CD4-positive, alpha-beta T cell treated with Interleukin-6 for 4 hours (primary cell): ENCODE measurements at places on chromosomes 11 and 22.

- DNase-seq, result no peak
Measured at GRCh38 chr11:108319541-108320145, 96.8 kb downstream of the ATM start.

- no peak for DNase-seq
Measured at GRCh38 chr11:71474771-71475483, 21.9 kb downstream of the NADSYN1 start.

GRCh38 chr11:102276362-102276761, 40.9 kb upstream of the BIRC3 start:
- DNase-seq, result no peak

GRCh38 chr11:16984229-16984628, 30.0 kb downstream of the PLEKHA7 start:
- DNase-seq, result no peak

DNA sequence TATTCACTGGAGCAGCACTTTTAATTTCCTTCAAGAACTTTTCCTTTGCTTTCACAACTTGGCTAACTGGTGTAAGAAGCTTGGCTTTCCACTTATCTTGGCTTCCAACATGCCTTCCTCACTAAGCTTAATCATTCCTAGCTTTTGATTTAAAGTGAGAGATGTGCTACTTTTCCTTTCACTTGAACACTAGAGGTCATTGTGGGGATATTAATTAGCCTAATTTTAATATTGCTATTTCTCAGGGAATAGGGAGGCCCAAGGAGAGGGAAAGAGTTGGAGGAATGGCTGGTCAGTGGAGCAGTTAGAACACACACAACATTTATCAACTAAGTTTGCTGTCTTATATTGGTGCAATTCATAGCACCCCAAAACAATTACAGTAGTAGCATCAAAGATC, 24.6 kb upstream of the CCDC90B start:
- no peak for DNase-seq

- DNase-seq, result no peak
Measured at GRCh38 chr11:102256251-102256650, 61.0 kb upstream of the BIRC3 start.

- DNase-seq, result no peak
Measured at GRCh38 chr11:73784080-73784634, 3.5 kb upstream of the MRPL48 start.

GRCh38 chr11:131033151-131033651, 116.9 kb upstream of the SNX19 start:
- DNase-seq, result no peak

DNA sequence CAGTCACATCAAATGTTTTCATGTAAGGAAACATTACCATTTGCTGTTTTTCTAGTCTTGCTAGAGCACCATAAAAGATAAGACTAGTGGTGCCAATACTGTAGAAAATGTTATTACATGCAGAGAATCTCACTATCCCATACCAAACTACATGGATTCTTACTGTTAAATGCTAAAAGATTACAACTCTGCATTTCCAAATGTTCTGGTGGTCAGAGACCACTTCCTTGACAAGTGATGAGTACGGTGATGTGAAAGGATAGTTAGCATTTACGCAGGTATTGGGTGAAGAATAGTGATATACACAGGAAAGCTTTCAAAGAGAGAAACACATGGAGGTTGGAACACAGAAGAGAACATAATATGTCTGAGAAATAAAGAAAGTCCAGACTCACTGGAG, 98.2 kb downstream of the GGTLC2 start:
- no peak for DNase-seq

DNA sequence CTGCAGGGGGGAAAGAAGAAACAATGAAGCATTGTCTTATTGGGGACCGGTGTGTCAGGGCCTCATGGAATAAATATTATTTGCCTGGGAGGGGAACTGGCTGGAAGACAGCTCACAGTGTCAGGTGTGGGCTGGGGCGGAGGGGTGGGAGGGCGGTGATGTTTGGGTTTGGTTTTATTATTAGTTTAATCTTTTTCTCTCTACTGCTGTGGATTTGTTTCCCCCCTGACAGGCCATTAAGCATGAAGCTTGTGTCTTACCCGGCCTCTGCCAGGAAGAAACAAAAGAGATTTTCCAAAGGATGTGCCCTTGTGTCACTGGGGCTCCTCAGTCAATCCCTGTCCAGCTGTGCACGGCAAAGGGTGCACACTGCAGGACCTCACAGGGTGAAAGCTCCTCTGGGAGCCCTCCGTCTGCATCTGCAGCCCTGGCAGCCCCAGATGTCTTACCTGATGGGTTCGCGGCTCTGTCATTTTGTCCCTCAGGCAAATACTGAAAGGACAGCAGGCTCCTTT, 203.1 kb upstream of the TMEM45B start:
- no peak for DNase-seq

- DNase-seq, result no peak
Measured at GRCh38 chr11:122265981-122266380, 150.0 kb upstream of the BLID start.

DNA sequence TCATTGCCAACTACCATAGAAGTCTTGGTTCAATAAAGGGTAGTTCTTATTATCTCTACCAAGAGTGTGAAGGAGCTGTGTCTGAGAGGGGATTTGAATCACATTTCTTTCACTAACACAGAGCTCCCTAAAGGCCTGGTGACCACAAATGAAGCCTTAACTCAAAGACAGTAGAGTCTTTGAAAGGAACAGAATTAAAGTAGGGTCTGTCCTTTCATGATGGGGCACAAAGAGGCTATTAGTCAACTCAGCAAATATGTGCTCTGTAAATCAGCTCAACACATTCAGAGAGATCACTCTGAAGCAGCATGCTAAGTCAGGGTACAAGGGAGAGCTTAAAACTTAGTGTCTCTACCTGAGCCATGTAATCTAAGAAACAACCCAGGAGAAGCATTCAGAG, 212.4 kb upstream of the SYN3 start:
- DNase-seq, result no peak

GRCh38 chr22:28620244-28620922, 59.3 kb downstream of the TTC28 start:
- no peak for DNase-seq

GRCh38 chr11:21446939-21447590, 745.8 kb upstream of the ANO5 start:
- no peak for DNase-seq

DNA sequence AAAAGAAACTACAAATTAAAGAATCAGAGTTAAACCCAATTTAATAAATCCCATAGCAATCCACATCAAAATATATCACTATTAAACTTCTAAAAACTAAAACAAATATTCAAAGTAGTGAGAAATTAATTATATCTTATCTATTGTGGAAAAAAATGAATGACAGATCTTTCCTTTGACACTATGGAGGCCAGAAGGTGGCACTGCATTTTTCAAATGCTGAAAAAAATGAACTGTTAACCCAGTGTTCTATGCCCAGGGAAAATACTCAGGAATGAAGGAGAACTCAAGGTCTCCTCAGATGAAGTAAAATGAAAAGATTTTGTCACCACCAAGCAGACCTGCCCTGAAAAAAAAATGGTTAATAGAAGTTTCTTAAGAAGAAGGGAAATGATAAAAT, 27.7 kb downstream of the TYR start:
- DNase-seq, result no peak

GRCh38 chr22:38437416-38437815, 17.6 kb downstream of the KCNJ4 start:
- DNase-seq, result no peak

DNA sequence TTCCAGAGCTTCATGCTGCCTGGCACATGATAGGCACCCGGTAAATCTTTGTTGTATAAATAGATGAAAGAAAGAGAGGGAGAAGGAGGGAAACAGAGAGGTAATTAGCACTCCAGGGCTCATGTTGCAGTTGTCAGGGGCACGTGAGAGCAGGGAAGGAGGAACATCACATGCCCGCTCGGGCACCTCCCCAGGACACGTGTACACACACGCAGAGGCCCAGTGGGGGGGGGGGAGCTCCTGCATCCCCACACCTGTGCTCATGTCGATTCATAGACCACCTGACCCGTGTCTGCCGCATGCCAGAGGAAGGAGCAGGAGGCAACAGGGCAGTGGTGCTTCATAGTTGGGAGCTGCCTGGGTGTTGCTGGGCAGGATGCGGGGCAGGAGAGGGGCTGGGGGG, 37.1 kb upstream of the NNMT start:
- DNase-seq, result no peak

- no peak for DNase-seq
Measured at GRCh38 chr11:111148953-111149352, 96.6 kb upstream of the POU2AF2 start.

- no peak for DNase-seq
Measured at GRCh38 chr11:56887940-56888339, 100.8 kb upstream of the OR5AK2 start.

DNA sequence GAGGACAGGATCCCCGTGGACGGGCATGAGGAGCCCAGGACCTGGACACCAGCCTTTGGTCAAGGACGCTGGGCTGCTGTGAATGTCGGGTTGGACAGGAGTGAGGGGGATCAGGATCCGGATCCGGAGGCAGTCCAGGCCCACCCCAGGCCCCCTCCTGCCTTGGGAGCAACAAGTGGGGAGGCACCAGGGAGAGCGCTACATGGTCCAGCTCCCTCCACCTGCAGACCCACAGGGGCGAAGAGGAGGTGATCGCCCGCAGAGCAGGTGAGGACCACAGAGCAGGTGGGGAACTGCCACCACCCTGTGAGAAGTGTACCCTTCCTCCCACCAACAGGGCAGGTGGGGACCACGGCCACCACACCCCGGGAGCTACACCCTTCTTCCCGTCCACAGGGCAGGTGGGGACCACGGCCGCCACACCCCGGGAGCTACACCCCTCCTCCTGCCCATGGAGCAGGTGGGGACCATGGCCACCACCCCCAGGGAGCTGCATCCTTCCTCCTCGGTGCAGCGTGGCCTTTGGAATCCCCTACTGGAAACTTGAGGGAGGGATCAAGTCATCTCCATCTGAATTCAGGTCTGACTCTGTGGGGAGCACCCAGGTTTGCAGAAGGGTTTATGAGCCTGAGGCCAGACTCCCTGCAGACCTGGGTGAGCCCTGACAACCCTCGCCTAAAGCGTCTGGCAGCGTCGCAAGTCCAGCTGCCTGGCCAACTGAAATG, 141.0 kb downstream of the BRD1 start:
- DNase-seq, result no peak

GRCh38 chr22:45329530-45329936, 19.8 kb downstream of the FAM118A start:
- DNase-seq, result no peak

- DNase-seq, result no peak
Measured at GRCh38 chr11:113991170-113991569, 16.3 kb downstream of the HTR3A start.

DNA sequence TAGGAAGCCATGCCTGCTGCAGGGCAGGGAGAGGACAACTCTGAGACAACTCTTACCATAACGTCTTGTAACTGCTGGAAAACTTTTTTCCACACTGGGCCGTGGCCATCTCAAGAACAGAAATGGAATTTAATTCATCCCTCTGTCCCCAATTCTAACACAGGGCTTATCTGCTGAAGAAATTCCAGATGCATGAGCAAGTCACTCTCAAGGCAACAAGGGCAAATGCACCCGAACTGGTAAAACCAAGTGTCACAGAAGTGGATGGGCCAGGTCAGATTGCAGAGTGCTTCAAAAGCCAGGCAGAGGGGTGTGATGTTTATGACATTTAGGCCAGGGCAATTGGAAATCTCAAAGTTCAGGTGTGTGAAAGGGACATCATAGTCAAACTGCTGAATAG, 7.4 kb downstream of the SMPD1 start:
- DNase-seq, result no peak

GRCh38 chr11:1206391-1207271, 16.2 kb upstream of the MUC5B start:
- DNase-seq, result no peak

DNA sequence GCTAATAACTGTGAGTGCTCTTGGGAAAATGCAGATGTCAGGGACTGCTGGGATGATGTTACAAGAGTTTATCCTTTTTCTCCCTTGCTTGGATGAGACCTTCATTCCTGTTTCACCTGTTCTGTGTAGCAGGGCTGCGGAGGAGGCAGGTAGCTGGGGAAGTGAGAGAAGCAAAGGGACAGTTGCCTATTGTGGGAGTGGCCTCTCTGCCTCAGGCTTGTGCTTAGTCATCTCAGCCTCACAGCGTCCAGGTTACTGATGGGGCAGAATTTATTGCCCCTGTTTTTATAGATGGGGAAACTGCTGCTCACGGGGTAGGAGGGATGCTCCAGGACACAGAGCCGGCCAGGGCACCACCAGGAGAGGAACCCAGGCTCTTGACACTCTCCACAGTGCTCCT, 1.7 kb downstream of the STX3 start:
- peak; percentile 12 for DNase-seq

DNA sequence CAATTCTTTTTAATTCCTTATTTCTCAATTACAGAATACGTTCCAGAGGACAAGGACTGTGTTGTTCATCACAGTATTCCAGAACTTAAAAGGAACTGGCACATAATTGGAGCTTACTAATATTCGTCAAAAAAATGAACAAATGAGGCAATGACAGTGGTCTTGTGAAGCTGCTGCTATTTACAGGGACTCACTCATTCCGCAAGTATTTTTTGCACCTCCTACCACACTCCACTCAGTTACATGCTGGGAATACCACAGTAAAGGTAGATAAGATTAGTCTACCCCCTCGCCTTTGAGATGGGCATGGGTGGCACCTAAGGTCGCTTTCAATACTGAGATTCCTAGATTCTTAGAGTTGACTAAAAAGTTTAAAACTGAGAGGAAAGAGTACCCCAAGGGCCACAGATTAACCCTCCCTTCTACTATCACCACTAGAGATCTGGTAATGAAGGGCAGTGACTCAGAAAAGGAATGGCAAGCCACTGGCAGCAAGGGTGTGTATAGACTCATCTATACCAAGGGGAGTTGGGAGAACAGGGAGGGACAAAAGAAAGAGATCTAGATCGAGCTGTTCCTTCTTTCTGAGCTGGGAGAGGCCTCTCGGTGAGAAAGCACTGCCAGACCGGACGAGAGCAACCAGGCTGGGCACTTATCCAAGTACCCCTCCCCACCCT, 85.0 kb downstream of the RPL27A start:
- no peak for DNase-seq

DNA sequence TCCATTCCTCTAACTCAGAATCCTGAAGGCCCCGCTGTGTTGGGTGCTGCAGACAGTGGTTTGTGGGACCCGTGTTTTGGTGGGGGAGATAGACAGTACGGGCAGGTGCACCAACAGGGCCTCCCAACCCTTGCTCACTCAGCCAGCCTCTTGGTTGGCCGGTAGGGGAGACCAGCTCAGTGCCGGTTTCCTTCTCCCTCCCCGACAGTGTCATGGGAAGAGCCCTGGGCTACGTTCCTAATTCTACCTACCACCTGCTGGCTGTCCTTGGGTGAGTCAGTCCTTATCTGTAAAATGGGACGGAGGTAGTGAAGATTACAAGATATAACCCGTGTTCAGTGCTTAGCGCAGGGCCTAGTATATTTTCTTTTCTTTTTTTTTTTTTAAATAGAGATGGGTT, 5.9 kb downstream of the TMEM134 start:
- no peak for DNase-seq

GRCh38 chr22:19480789-19481188, 1.1 kb downstream of the CDC45 start:
- no peak for DNase-seq
